ENCODE measurements at places on chromosomes 6 and 20. TPM values are rescaled to one million over a fixed set of nuclear protein-coding genes. Genes with fewer than 3 reads are reported as not detected.

Gene CDKAL1
- 15.1 TPM for total RNA-seq

Gene HLA-DPB1
- 2.4 TPM for total RNA-seq

Gene LRRC1
- 15.7 TPM for total RNA-seq

Gene LY6G5B
- total RNA-seq, result 2.9 TPM

Gene SASH1
- total RNA-seq, result 27.9 TPM

Gene PTK7
- total RNA-seq, result 257 TPM

Gene ADAT2
- 6.2 TPM for total RNA-seq

Gene GHRH
- not detected for total RNA-seq

Gene E2F1
- total RNA-seq, result 1.8 TPM

Gene TGM2
- total RNA-seq, result 2,042 TPM

Gene RNF8
- total RNA-seq, result 19.3 TPM

Gene ULBP1
- 0.09 TPM for total RNA-seq

Gene ABCF1
- 35.9 TPM for total RNA-seq

Gene CST7
- not detected for total RNA-seq

Gene EDN1
- total RNA-seq, result 2.8 TPM

Gene TREM1
- total RNA-seq, result 5.3 TPM

Gene FHL5
- total RNA-seq, result not detected

Gene RBL1
- 11.4 TPM for total RNA-seq
